Heart left ventricle (tissue), 16 donors: ENCODE measurements at places on chromosomes 1 and 21. TPM values are rescaled to one million over a fixed set of nuclear protein-coding genes. Genes with fewer than 3 reads are reported as not detected.

Gene FCGR3A
- polyA plus RNA-seq: 3.2 TPM

Gene LCE2B
- not detected for polyA plus RNA-seq

Gene OR10J1
- not detected for polyA plus RNA-seq

Gene DPT
- polyA plus RNA-seq: 15.1 TPM

Gene VANGL1
- polyA plus RNA-seq: 1.4 TPM

Gene BEND5
- polyA plus RNA-seq: 4.0 TPM

- H3K4me1 ChIP-seq: peaks cover 20% of the 10 kb centered on the region
- no peak overlapping the region for H3K4me3 ChIP-seq
- no peaks in the 10 kb centered on the region for H3K36me3 ChIP-seq
- no peak overlapping the region for H3K27ac ChIP-seq
Measured at GRCh38 chr1:109873278-109874175, 37.1 kb upstream of the CSF1 start.

DNA sequence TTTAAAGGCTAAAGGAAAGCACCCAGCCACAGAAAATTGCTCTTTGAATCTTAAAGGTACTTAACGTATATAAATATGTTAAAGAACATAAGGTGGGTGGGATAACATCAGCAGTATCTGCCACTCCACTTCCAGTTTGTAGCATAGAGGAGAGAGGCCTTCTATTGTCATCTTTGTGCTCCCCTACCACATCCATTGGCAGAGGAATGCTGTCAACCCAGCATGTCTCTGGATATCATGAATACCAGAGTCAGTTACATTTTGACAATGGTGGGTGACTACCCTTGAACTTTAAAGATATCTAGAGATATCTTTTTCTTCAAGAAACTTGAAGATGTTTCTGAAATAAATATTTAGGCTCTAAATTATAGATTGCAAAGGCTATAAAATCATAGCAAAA lies 283.2 kb upstream of the LRRC7 start:
- no peak for DNase-seq
- H3K36me3 ChIP-seq: no peaks in the 10 kb centered on the region
- no peak overlapping the region for H3K4me3 ChIP-seq
- no peaks in the 10 kb centered on the region for H3K27me3 ChIP-seq

GRCh38 chr1:178389441-178389840 lies 107.3 kb downstream of the CLEC20A start:
- no peak for DNase-seq
- H3K36me3 ChIP-seq: peaks cover 21% of the 10 kb centered on the region
- H3K4me1 ChIP-seq: peaks cover 18% of the 10 kb centered on the region
- H3K4me3 ChIP-seq: no peak overlapping the region

DNA sequence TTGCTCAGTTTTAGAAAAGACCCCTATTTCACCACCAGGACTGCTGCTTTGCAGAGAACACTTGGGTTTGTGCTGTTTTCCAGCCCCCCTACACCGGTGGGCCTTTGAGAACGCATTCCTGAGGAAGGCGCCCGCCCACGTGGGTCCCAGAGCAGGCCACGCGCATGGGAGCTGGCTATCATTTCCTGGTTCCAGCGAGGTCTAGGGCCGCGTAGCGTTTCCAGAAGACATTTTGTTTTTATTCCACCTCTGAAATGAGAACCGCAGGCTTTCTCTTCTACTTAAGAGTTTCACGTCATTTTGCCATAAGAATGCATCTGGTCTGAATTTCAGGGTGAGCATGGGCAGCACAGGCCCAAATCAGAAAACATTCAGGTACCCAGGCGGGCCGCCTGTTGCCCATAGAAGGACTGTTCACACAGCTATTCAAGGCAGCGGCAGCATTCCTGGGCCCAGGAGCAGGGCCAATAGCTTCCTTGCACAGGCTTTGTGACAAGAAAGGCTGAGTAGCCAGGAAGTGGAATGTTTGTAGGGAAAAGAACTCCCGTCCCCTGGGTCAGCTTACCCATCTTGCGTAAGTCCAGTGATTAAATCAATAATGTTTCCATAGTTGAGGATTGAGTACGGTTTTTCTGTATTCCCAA lies 1.4 kb upstream of the KLHL21 start:
- H3K4me3 ChIP-seq: peak overlapping the region; percentile 90
- H3K36me3 ChIP-seq: peaks cover under 1% of the 10 kb centered on the region
- peak; percentile 88 for DNase-seq
- H3K4me1 ChIP-seq: peaks cover 35% of the 10 kb centered on the region

GRCh38 chr1:51734896-51735745 lies 118.2 kb downstream of the OSBPL9 start:
- H3K27ac ChIP-seq: peak overlapping the region; percentile 39
- no peaks in the 10 kb centered on the region for H3K27me3 ChIP-seq
- no peak for DNase-seq
- H3K36me3 ChIP-seq: no peaks in the 10 kb centered on the region

DNA sequence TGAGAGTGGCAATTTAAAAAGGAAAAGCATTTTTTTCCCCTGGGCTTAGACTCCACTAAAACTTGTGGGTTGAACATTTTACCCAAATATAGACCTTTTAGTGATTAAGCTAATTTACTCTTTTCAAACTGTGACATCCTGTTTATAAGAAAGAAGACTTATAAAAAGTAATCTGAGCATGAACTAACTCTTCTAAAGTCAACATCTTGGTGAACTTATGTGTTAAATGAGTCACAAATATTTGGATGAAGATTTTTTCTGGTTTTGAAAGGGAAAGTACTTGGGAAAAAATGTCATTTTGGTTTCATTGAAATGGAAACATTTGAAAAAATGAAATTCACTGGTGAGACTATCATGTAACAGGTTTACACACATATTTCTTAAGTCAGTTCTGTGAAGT lies 109.8 kb downstream of the KCNK2 start:
- H3K27me3 ChIP-seq: no peaks in the 10 kb centered on the region
- no peak for DNase-seq
- no peaks in the 10 kb centered on the region for H3K36me3 ChIP-seq
- H3K4me3 ChIP-seq: no peak overlapping the region

DNA sequence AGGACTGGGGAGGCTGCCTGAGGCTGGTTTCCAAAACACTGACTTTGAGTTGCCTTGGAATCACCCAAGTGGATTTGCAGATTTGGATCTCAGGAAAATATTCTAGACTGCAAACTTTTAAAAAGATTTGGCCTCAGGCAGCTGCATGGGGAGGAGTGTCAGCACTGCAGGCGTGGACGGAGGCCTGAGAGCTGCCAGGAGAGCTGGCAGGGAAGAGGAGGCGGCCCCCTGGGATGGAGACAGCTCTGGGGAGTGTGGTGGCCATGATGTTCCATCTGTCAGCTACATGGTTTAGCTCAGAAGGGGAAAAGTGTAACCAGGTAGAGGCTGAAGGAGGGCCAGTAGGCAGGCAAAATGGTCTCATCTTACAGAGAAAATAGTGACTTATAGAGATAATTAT lies 72.1 kb downstream of the VPS26C start:
- no peaks in the 10 kb centered on the region for H3K4me1 ChIP-seq
- H3K27ac ChIP-seq: no peak overlapping the region
- peaks cover 100% of the 10 kb centered on the region for H3K36me3 ChIP-seq
- H3K4me3 ChIP-seq: no peak overlapping the region

- no peaks in the 10 kb centered on the region for H3K36me3 ChIP-seq
- no peaks in the 10 kb centered on the region for H3K27me3 ChIP-seq
- no peak overlapping the region for H3K27ac ChIP-seq
Measured at GRCh38 chr1:29408831-29409605, 172.7 kb downstream of the PTPRU start.

DNA sequence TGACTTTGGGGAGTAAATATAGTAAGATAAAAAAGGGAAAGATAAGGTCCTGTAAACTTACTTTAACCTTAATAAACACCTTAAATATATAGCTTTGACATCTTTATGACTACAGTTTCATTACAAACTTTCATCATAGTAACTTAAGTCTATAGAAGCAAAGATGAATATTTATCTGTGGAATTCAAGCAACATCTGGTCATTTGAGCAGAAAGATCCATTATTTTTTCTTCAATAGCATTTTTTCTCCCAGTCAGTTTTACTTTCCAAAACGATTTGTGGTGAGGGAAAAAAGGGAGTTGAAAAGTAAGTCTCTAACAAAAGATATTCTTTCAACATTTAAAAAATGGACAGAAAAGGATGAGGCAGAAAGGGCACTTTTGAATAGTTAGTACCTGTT lies 69.0 kb downstream of the HMCN1 start:
- peaks cover 4% of the 10 kb centered on the region for H3K4me1 ChIP-seq
- no peak for DNase-seq
- H3K36me3 ChIP-seq: no peaks in the 10 kb centered on the region
- no peak overlapping the region for H3K4me3 ChIP-seq
- no peak overlapping the region for H3K27ac ChIP-seq
- no peaks in the 10 kb centered on the region for H3K27me3 ChIP-seq

GRCh38 chr21:38244407-38244787 lies 12.4 kb upstream of the KCNJ15 start:
- H3K4me3 ChIP-seq: no peak overlapping the region
- H3K36me3 ChIP-seq: no peaks in the 10 kb centered on the region
- no peaks in the 10 kb centered on the region for H3K27me3 ChIP-seq
- peaks cover 30% of the 10 kb centered on the region for H3K4me1 ChIP-seq

DNA sequence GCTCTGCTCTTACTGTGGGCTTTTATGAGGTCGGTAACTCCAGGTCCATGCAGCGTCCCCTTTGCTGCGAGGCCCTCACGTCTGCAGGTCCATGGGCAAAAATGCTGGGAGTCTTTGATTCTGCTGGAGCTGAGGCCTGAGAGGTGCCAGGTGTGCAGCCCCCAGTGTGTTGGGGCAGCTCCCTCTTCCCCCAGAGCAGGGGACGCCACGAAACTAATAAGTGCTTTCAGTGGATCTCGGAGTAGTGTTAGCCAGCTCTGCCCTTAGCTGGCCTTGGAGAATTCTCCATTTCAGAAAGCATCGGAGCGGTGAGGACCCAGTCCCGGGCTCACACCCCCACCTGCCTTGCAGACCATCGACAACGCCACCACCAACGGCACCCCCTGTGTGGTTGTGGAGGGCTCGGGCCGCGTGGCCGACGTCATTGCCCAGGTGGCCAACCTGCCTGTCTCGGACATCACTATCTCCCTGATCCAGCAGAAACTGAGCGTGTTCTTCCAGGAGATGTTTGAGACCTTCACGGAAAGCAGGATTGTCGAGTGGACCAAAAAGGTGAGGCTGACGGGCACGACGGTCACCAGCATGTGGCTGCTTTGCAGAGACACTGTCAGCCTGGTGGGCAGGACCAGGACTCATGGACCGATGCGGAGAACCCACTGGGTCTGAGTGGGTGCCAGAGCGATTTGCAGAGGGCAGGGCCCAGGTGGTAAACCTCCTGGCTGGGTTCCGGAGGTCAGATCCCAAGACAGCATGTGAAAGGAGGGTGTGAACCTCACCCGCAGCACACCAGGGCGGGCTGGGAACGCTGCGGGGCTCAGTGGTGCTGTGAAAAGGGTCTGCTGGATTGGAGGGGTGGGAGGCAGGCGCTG lies 25.5 kb downstream of the TRPM2 start:
- H3K4me3 ChIP-seq: no peak overlapping the region
- no peaks in the 10 kb centered on the region for H3K36me3 ChIP-seq
- DNase-seq: no peak

GRCh38 chr21:25191141-25191540 lies 416.1 kb downstream of the MRPL39 start:
- no peak overlapping the region for H3K27ac ChIP-seq
- no peaks in the 10 kb centered on the region for H3K36me3 ChIP-seq
- peaks cover 5% of the 10 kb centered on the region for H3K4me1 ChIP-seq
- H3K27me3 ChIP-seq: no peaks in the 10 kb centered on the region
- no peak for DNase-seq
- no peak overlapping the region for H3K4me3 ChIP-seq

- no peak overlapping the region for H3K4me3 ChIP-seq
- peaks cover 15% of the 10 kb centered on the region for H3K4me1 ChIP-seq
- peaks cover 9% of the 10 kb centered on the region for H3K36me3 ChIP-seq
Measured at GRCh38 chr1:1678581-1679380, 13.8 kb downstream of the SLC35E2B start.

- DNase-seq: no peak
- no peak overlapping the region for H3K4me3 ChIP-seq
- no peaks in the 10 kb centered on the region for H3K36me3 ChIP-seq
- H3K27me3 ChIP-seq: no peaks in the 10 kb centered on the region
Measured at GRCh38 chr21:18030248-18030647, 211.1 kb upstream of the C21orf91 start.

DNA sequence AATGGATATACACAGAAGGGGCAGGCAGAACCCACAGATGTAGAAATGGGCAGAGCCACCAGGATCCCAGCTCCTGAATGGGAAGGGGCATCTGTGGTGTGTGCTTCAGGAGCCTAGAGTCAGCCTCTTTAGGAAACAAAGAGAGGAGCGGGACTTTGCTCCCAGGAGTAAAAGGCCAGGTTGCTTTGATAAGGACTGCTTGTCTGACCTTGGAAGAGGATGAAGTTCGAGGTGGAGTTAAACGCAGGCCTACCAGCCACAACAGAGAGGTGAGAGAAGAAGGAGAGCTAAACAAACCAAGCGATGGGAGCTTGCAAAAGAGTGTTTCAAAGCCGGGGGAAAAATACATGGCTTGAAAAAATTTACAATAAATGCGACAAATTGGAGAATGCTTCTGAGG lies 49.9 kb upstream of the TMPRSS2 start:
- H3K4me3 ChIP-seq: no peak overlapping the region
- H3K27ac ChIP-seq: no peak overlapping the region
- no peaks in the 10 kb centered on the region for H3K36me3 ChIP-seq
- DNase-seq: no peak
- no peaks in the 10 kb centered on the region for H3K27me3 ChIP-seq
- H3K4me1 ChIP-seq: no peaks in the 10 kb centered on the region

DNA sequence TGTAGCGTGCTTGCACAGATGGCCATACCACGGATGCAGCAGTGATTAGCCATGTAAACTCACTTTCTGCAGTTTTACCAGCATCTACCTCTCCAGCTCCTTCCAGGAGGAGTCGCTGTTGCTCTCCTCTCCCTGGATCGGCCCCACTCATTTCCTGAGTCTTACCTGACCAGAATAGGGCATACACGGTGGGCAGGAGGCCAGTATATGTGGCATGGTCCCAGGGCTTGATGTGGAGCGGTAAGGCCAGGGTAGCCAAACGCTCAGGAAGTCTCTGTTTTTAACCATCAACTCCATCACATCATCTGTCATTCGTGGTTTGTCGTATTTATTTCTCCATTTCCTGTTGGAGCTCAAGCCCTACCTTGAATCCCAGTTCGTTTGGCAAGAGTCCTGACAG lies 163.4 kb upstream of the USP24 start:
- no peaks in the 10 kb centered on the region for H3K36me3 ChIP-seq
- peaks cover 6% of the 10 kb centered on the region for H3K4me1 ChIP-seq
- H3K4me3 ChIP-seq: no peak overlapping the region
- no peak for DNase-seq

- H3K27ac ChIP-seq: no peak overlapping the region
- no peaks in the 10 kb centered on the region for H3K4me1 ChIP-seq
- H3K27me3 ChIP-seq: no peaks in the 10 kb centered on the region
- no peak for DNase-seq
- H3K36me3 ChIP-seq: no peaks in the 10 kb centered on the region
Measured at GRCh38 chr1:228977741-228978140, 242.5 kb downstream of the RHOU start.

- H3K4me1 ChIP-seq: peaks cover 3% of the 10 kb centered on the region
- no peak for DNase-seq
- no peaks in the 10 kb centered on the region for H3K36me3 ChIP-seq
- no peak overlapping the region for H3K27ac ChIP-seq
- H3K27me3 ChIP-seq: no peaks in the 10 kb centered on the region
- no peak overlapping the region for H3K4me3 ChIP-seq
Measured at GRCh38 chr21:45371655-45372054, 33.3 kb upstream of the COL18A1 start.
